ENCODE measurements at places on chromosomes 5 and 9.
A peak's percentile ranks its signal among the peaks of the same experiment; 100 is the strongest.

DNA sequence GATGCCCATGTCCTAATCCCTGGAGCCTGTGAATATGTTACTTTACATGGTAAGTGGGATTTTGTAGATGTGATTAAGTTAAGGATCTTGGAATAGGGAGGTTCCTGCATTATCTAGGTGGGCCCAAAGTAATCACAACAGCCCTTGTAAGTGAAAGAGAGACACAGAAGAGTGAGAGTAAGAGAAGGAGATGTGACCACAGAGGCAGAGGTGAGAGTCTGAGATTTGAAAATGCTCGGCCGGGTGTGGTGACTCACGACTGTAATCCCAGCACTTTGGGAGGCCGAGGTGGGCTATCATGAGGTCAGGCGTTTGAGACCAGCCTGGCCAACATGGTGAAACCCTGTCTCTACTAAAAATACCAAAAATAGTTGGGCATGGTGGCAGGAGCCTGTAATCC, 2.6 kb upstream of the HINT1 start:
- no peak for DNase-seq

GRCh38 chr9:21801683-21802417, 586 bp upstream of the MTAP start:
- no peak for DNase-seq

DNA sequence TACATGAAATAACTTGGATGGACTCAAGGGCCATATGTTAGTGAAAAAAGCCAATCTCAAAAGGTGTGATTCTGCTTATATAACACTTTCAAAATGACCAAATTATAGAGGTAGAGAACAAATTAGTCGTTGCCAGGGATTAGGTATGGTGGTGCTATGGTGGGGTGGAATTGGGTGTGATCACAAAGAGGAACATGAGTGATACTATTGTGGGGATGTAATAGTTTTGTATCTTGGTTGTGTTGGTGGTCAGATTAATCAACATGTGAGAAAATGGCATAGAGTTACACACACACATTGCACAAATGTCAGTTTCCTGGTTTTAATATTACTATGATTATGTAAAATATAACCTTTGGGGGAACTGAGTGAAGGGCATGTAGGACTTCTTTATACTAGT, 31.9 kb downstream of the CAMK4 start:
- DNase-seq, result no peak

- DNase-seq, result no peak
Observed at GRCh38 chr5:81554647-81555046, 160.7 kb upstream of the ACOT12 start.

DNA sequence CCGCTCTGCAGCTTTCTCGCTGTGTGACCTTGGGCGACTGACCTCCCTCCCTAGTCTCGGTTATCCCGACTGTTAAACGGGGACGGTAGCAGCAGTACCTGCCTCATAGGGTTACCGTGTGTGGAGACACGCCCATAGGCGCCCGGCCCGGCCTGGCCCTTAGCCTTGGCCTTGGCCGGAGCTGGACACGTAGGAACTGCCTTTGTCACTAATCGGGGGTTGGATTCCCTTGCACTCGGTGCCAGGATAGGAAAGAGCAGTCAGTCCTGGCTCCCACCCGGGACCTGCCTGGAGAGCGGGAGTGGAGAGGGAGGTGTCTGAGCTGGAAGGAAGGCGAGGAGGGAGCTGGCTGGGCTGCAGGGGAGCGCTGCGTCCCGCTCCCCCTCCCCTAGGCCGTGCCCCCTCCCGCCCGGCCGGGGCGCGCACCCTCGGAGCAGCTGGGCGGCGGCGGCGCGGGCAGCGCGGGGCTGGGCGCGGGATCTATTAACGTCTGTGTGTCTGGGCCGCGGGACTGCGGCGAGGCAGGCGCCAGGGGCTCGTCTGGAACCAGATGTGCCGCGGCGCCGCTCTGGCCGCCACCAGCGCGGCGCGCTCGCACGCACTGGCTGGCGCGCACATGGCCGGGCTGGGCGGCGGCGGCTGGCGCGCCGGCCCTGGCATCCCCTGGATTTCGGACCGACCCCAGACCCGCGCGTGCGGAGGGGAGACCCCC, 31.7 kb downstream of the PRRX2 start:
- DNase-seq, result no peak

DNA sequence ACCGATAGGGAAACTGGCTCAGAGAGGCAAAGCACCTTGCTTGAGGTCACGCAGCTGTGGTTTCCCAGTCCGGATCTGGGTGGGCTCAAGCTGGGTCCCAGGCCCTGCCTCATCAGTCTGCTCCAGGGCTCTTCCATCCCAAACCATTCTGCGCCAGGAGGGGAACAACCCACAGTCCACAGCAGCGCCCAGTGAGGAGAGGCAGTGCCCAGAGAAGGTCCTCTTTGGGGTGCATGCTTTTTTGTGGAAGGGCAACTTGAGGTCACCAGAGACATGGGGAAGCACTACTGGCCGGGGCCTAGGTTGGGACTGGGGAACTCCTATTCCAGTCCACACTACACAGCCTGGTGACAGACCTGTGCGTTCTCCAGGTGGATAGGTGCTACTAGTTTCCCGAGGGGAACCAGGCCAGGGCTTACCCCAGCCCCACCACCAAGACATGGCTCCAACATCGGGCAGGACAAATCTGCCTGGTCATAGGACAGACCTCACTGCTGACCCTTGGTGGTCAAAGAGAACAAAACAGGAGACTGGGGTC, 62.5 kb upstream of the RNF130 start:
- no peak for DNase-seq

GRCh38 chr5:134225780-134226440, at the start of gene PPP2CA:
PPP2CA (minus strand) TSS chr5:134226073; CDS start chr5:134225861, 212 bp downstream.
- peak; percentile 100 for DNase-seq

GRCh38 chr9:15856591-15856990, 303.7 kb downstream of the CCDC171 start:
- DNase-seq, result no peak

GRCh38 chr5:170287532-170287931, 10.0 kb downstream of the LCP2 start:
- no peak for DNase-seq

DNA sequence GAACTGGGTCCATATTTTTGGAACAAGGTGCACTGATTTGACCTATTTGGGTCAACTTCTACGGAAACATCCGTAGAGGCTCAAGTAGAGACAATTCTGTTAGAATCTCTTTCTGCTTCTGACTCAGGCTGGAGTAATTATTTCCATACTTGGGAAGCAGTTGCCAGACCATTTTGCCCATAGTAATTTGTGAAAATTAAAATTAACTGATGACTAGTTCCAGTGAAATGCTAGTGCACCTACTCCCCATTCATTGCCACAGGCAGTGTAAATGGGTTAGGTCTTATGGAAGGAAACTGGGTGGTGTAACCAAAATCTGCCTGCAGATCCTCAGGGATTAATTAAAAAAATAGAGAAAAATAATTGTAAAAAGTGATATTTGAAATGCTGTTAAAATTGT, 201.1 kb downstream of the TENT4A start:
- no peak for DNase-seq

- no peak for DNase-seq
Observed at GRCh38 chr9:16370647-16371046, 499.8 kb downstream of the BNC2 start.

GRCh38 chr9:4741365-4742089, 525 bp upstream of the AK3 start:
- no peak for DNase-seq

DNA sequence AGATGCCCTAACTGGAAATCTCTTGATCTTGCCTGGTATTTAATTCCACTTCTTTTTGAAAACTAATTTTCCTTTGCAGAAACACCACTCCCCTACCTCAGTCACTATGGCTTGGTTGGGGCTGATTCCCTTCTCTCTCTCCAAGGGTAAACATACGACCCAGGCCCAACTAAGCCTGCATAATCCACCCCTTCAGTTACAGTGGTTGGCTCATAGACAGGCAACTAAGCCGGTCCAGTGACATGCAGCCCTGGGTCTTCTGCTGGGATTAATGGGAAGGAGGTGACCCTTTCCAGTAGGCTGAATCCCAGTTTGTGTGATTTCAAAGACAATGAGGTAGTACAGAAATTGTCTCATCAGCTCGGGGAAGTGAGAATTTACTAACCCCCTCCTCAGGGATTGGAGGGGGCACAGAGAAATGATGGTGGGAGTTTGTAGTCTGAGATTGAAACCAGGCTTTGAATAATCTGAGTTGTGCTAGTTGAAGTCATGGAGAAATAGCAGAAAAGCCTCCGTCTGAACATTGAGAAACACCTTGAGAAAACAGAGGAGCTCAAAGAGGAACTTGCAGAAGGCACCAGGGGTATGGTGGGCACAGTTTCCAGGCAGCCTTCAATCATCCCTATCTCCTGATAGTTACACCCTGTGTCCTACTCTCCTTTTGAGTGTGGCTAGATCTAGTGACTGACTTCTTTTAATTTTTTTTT, 148.9 kb downstream of the GCNT1 start:
- DNase-seq, result no peak

DNA sequence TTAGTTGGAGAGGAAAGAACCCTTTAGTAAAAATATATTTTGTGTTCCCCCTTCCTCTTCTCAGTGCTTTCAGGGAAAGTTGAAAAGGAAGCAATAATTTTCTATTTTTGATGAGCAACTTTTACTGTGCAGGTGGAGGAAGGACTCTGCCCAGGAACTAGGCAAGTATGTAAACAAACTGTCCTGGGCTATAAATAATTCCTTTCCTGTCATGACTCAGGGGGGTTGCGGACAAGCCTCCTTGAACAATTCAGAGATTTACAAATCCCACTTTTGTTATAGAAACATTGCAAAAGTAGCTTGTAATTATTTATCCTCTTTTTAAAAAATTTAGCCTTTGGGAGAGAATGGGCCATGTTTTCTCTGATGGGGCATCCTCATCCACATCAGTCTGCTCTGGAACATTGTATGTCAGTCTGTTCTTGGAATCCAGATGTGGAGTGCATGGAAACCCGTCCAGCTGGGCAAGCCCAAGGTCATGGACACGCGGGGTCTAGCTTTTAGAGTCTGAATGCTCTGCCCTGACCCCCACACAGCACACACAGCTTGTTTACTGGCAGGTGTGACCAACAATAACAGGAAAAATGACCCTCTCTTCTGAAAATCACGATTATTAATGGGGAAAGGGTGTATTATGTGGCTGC, 127.6 kb downstream of the GADD45G start:
- no peak for DNase-seq

GRCh38 chr5:60509519-60509918, 190.4 kb downstream of the DEPDC1B start:
- DNase-seq, result no peak

DNA sequence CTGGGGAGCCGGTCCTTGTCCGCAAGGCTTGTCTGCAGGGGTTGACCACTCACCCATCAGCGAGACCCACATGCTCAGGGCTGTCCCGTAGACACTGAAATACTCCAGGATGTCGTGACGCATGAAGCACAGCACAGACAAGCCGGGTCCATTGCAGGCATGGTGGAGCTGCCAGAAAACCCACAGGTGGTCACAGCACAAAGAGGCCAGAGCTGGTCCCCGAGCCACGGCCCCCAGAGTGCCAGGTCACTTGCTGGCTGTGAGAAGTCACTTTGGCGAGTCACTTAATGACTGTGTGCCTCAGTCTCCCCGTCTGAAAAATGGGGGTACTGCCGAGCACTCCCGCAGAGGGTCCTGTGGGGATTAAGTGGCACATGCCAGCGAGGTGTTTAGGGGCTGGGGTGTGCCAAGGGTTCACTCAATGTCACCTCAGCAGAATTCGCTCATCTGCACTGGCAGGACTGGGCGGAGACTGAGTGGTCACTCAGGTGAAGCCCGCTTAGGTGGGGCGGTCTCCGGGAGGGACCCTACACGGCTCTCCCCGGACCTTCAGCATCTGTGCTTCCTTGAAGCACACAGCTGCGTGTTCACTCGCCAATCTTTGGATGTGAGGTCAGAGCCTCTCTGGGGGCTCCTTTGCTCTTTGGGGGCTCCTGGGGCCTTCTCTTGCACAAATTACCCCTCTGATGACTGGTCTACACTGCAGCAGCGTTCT, 4.5 kb downstream of the MYMK start:
- DNase-seq, result no peak

DNA sequence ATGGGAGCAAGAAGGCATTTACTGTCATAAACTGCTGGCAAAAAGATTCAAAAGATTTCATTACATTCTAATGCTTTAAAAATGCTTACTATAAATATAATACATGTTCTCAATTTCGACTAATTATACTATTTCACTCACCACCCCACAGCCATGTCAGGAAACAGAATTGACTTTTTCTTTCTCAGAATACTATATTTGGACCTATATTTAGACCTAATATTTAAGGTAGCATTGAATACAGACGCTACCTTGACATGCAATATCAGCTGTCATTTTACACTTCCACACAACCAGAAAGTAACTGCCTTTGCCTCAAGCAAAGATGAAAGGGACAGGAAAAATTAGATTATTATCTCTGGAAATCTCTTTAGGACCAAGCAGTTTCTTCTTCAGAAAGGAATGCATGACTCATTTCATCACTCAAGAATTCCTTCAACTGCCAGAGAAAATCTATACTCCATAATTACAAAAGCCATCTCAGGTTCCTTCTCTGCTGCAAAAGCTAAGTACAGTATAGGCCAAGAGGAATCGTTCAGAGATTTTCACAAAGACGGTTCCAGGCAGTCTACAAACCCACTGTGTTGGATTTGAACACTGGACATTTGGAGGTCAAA, 11.8 kb upstream of the UBE2QL1 start:
- DNase-seq, result no peak

DNA sequence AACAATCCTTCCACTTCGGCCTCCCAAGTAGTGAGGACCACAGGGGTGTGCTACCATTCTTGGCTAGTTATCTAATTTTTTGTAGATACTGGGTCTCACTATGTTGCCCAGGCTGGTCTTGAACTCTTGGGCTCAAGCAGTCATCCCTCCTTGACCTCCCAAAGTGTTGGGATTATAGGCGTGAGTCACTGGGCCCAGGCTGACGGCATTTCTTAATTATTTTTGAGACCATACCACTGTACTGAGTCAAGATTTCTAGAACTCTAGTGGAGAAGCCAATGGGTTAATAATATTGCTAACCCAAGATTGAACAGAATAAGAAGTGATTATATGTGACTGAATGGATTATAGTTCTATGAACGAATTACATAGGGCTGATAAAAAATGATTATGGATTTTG, 66.7 kb downstream of the TARS1 start:
- no peak for DNase-seq

All from activated CD4-positive, alpha-beta T cell treated with anti-CD3 and anti-CD28 coated beads, Interleukin-2, amount 50 U/mL, for 24 hours (primary cell).